GM12865 (cell line): ENCODE measurements at places on chromosomes 13 and 19.

GRCh38 chr19:14150041-14150769 lies 13.8 kb upstream of the ASF1B start:
- no peak for DNase-seq

- no peak for DNase-seq
Observed at GRCh38 chr19:33132425-33132824, 511 bp downstream of the WDR88 start.

GRCh38 chr19:42075364-42075615 lies 676 bp upstream of the ZNF574 start:
- no peak for DNase-seq

GRCh38 chr19:46372901-46373490 lies 26.1 kb downstream of the PPP5C start:
- no peak for DNase-seq

DNA sequence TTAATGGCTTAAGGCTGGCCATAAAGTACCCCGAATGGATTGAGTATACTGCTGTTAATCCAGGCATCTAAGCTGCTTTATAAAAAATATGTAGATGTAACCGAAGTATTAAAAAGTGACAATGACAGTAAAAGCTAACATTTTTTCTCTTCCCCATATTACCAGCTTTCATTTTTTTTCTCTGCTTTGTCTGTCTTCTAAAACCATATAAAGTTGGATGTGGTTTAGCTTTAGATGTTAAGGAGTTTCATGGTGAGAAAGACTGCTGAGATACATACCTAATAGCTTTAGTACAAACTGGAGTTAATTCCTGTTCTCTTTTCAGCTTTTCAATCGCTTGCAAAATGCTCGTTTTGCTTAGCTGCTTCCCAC lies 838 bp downstream of the AKAP11 start:
- DNase-seq, result no peak

GRCh38 chr13:31374682-31375081 lies 174.9 kb downstream of the B3GLCT start:
- no peak for DNase-seq

GRCh38 chr19:7787141-7787540 lies 24.1 kb downstream of the CLEC4M start:
- DNase-seq, result no peak

GRCh38 chr13:92842145-92842544 lies 384.5 kb upstream of the GPC6 start:
- no peak for DNase-seq

DNA sequence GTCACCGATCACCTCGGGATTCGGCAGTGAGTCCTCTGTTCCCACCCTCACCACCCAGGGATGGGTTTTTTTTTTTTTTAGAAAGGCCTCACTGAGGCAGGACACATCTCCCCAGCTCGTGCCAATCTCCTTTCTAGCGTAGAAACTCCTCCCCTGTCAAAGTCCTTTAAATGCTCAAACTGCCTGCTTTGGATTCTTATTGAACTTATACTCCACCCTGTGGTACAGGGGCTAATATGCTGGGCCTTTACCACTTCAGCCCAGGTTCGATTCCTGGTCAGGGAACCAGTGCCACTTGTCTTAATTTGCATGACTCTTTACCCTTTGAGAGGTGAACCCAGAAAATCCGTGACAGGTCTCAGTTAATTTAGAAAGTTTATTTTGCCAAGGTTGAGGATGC lies 8.3 kb upstream of the ZNF14 start:
- DNase-seq, result no peak
